ENCODE measurements at places on chromosomes 4 and X.

DNA sequence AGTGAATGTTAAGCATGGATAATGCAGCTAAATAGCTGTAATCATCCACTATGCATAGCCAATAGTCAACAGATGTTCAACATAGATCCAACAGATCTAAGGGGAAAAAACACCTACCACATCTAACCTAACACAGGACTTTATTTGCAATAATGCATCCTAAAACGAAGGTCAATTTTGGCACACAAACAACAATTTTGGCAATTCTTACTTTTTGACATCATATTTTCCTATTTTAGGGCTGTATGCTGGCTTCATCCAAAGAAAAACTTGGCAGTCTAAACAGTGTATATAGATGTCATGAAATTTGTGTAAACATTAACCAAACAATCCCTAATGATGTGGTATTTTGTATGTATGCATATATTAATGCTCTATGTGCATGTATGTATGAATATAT is 33.2 kb downstream of the UNC5C start:
- no peak for DNase-seq

GRCh38 chr4:16791460-16791859 is 107.0 kb downstream of the LDB2 start:
- DNase-seq, result no peak

- DNase-seq, result no peak
Observed at GRCh38 chr4:3768842-3769641, 2.9 kb downstream of the ADRA2C start.

- DNase-seq, result no peak
Observed at GRCh38 chr4:75172551-75172950, 239.6 kb downstream of the PARM1 start.

- peak; percentile 79 for DNase-seq
Observed at GRCh38 chrX:136880452-136881013, at the start of gene RBMX. Gene RBMX, minus strand, starts transcription at chrX:136880725. Its CDS starts 1,298 bp downstream, at chrX:136879427.

GRCh38 chr4:102734116-102734515 is 26.7 kb downstream of the MANBA start:
- DNase-seq, result no peak

DNA sequence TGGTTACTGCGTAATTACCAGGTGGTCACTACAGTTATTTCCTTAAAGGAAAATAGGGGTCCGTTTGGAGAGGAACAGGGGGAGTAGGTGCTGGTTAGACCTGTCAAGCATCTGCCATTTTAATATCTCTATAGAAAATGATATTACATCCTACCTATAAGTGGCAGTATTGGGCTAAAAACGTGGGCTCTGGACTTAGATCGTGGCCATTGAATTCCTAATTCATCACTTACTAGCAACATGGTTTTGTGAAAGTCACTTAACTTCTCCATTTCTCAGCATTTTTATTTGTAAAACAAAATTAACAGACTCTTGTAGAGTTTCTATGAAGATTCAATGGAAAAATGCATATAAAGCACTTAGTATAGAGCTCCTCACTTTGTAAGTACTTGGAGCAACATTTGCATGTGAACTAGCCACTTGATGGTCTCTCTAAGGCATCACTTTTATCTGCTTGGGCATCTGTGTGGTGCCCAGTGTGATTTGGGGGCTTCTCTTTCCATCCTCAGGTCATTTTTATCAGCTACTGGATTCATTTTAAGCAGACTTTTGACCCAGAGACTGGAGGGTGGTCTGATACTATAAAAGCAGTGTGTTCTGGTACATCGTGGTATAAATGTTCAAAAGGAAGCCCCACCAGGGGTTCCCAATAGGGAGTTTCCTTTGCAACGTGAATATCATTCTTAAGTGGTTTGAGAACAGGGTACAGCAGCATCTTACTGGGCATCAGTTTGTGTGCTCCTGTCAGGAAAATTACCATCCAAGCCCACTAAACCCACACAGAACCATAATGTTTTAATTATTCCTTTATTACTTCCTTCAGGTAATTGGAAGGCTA is 42.7 kb upstream of the RASSF6 start:
- DNase-seq, result peak; percentile 30

DNA sequence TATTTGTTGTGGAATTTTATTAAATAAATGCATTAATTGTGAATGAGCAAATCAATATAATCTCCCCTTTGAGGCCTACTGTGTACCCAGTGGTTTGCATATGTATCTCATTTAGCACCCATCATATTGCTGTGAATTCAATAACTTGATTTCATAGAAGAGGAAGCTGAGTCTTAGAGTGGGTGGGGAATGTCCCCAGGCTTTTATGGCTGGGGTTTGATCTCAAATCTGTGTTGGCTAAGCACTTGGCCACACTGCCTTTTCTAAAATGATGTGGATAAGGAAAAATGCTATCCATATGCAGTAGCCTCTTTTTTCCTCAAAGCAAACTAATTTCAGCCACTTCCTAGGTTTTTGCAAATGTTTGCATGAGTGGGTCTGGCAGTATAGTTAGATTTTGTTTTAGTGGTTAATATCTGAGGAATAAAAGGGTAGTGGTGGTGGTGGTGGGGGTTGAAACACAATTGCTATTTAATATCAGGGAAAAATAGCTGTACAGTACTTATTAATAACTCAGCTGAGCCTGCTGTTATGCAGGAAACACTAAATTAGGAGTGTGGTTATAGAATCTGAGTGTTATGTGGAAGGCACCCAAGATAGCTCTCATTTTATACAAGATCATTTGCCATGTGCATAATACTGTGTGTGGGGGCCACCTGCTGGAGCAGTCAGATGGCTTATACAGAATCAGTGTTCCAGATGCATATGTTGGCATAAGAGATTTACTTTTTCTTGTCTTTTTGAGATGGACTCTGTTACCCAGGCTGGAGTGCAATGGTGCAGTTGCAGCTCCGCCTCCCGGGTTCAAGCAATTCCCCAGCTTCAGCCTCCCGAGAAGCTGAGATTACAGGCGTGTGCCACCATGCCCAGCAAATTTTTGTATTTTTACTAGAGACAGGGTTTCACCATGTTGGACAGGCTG is 108.0 kb downstream of the TMEM131L start:
- DNase-seq, result peak; percentile 53

- peak; percentile 49 for DNase-seq
Observed at GRCh38 chrX:153381684-153382532, 19.2 kb downstream of the PNMA6E start.

- DNase-seq, result peak; percentile 33
Observed at GRCh38 chr4:76300012-76300411, 6.5 kb upstream of the STBD1 start.

- DNase-seq, result no peak
Observed at GRCh38 chrX:46380148-46380752, 165.0 kb downstream of the ZNF674 start.

DNA sequence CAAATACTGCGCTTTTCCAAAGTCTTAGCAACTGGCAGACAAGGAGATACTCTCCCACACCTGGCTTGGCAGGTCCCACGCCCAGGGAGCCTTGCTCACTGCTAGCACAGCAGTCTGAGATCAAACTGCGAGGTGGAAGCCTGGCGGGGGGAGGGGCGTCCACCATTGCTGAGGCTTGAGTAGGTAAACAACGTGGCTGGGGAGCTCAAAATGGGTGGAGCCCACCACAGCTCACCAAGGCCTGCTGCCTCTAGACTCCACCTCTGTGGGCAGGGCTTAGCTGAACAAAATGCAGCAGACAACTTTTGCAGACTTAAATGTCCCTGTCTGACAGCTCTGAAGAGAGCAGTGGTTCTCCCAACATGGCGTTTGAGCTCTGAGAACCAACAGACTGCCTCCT is 23.0 kb upstream of the NFKB1 start:
- no peak for DNase-seq

- no peak for DNase-seq
Observed at GRCh38 chr4:142345924-142346323, 500.2 kb downstream of the INPP4B start.

DNA sequence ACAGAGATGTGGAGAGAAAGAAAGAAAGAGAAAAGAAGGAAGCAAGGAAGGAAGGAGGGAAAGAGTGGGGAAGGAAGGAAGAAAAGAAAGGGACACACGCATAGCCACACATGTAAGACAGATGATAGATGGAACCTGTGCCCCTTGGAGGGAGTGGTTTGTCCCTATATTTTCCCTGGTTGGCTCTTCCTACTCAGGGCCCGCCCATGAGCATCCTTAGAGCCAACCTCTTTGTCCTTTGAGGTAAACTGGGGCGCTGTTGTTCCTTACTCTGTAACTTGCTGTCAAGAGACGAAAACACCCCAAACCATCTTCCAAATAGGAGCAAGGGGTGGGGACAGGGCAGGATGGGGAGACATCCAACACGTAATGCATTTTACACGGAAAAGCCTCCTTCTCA is 220.9 kb downstream of the MAML3 start:
- DNase-seq, result no peak

GRCh38 chrX:138709886-138710791 is 1.4 kb downstream of the FGF13 start:
- DNase-seq, result no peak

- DNase-seq, result no peak
Observed at GRCh38 chr4:125105561-125105960, 209.2 kb upstream of the FAT4 start.

DNA sequence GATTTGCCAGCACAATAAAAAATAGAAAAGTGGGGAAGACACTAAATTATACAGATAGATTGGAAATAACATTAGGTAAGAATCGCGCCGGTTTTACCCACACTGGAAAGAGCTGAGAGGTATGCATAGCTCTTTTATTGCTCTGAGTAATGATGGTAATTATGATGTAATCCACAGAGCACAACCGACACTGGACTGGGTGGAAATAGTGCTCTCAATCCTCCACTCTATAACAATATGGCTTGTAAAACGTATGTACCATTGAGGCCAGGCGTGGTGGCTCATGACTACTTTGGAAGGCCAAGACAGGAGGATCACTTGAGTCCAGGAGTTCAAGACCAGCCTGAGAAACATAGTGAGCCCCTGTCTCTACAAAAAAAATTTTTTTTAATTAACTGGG is 104.3 kb upstream of the RAPGEF2 start:
- DNase-seq, result no peak

GRCh38 chr4:25180524-25181131 is 20.4 kb upstream of the SEPSECS start:
- peak; percentile 12 for DNase-seq

GRCh38 chrX:38156838-38157237 is 63.8 kb downstream of the SRPX start:
- DNase-seq, result no peak

DNA sequence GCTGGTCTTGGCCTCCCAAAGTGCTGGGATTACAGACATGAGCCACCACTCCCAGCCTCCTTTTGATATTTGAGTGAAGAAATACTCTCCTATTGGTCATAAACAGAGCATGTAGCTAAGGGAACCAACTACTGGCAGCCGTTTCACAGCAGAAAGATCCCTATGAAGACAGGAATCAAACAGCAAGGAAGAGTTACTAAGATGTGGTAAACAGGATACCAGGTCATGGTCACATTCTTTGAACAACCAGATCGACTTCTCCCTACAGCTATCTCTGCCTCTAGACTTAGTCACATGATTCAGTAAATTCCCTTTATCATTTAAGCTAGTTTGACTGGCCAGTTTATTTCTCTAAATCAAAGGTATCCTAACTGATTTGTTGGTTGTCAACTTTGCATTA is 9.0 kb upstream of the HNRNPD start:
- no peak for DNase-seq

DNA sequence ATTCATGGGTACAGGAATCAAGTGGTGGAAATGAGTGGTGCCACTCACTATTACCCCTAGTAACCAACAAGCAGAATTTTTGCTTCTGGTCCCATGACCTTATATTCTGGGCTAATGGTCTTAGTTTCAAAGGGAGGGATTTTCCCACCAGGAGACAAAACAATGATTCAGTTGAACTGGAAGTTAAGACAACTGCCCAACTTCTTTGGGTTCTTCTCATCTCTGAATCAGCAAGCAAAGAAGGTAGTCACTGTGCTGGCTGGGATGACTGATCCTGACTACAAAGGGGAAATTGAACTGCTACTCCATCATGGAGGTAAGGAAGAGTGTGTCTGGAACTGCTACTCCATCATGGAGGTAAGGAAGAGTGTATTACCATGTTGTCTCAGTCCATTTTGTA is 87.2 kb downstream of the IL13RA2 start:
- DNase-seq, result no peak

GRCh38 chrX:57294961-57295360 is 8.5 kb downstream of the FAAH2 start:
- DNase-seq, result no peak

- no peak for DNase-seq
Observed at GRCh38 chr4:72442715-72443114, 126.3 kb downstream of the ADAMTS3 start.

- DNase-seq, result no peak
Observed at GRCh38 chrX:431056-431455, 44.3 kb upstream of the PPP2R3B start.

DNA sequence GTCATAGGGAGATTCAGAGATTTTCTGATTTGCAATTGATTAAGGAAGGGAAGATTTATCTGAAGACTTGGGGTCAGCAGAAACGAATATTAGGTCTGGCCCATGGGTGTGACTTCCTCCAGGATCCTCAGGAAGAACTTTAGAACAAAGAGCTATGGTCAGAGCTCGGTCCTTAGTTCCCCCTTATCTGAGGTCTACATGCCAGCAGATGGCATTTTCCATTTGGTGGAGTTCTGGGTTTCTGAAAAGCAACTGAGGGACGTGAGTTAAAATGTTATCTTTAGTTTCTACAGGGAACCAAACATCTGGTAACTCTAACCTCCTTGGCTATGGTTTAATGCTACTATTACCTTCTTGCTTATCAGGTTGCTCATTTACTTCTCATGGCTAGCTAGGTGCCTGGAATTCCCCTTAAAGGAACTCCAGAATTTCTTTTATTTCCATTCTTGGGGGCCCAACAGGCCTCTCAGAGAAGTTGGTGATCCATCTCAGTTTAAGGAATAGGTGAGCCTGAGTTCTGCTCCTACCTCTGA is 40.7 kb downstream of the KLF3 start:
- DNase-seq, result no peak

GRCh38 chr4:1793496-1793840 is 375 bp downstream of the FGFR3 start:
- DNase-seq, result no peak

DNA sequence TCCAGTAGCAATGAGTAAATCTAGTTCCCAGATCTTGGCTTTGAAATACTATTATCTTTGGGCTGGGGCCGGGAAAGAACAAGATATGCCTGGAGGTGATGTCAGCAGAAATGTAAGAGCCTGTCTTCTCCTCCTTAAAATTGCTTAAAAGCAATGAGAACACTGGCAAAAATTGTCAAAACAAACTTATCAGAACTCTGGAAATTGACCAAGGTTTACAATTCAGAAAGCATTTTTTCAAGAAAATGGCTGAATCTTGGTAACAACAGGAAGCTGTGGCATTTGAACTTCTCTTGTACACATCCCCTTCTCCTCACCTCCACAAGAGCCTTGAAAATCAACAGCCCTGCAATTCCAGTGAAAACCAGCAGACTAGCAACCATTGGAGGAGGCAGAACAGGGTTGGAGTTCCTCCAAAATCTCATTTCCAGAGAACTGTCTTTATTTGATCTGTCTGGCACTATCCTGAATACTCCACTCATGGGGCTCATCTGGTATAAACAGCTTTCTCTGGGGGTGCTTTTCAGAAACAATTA is 13.5 kb downstream of the TIMP1 start:
- no peak for DNase-seq

Measured in GF-D8 (cell line).